ENCODE measurements at places on chromosomes 2 and 18.

DNA sequence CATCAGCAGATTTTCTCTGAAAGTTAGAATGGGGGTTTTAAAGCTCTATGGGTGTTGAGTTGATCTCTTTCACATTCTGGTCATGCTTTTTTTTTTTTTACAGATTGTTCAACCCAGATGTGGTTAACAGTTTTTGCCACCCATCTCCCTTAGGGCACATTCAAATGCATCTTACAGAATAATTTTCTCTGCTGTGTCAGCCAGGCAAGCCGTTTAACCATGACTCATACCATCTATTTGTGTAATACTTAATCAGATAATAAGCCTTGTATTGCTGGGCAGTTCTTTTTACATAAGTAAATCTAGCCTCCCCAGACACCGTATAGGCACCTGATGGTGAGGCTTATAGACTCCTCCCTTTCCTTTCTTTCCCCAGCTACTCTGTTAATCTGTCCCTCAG lies 62.0 kb downstream of the TGIF1 start:
- DNase-seq = no peak

DNA sequence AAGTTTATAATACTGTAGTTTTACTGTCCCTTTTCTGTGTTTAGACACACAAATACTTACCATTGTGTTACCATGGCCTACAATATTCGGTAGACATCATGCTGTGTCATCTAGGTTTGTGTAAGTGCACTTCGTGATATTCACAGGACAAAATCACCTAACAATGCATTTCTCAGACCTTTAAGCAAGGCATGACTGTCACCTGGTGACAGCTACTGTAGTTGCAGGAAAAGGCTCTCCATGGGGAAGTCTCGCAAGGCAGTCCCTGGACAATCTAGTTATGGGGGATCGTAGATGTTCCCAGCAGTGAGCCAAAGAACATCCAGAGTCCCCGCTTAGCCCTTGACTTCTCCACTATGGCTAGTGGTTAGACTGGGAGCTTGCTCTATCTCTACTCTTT lies 73.1 kb downstream of the EIF2AK3 start:
- DNase-seq = no peak

- DNase-seq = no peak
These were observed 52.3 kb upstream of the SCG2 start for GRCh38 chr2:223654384-223654915.

DNA sequence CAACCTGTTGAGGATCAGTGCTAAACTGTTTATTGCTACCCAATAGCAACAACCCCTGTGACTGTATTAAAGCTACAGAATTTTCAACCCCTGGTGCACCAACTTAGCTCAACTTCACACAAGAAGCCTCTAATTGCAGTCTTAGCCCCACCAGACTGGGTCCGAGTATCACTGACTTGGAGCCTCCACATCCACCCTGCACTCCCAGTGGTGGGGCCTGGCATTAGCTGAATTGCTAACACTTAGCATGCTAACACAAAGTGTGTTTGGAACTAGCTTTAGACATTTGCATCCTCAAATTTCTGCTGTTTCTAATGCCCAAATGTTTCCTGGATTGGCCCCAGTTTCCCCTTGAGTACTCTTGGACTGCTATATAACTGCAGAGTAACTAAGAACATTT lies 298.6 kb downstream of the AGPS start:
- DNase-seq = no peak

DNA sequence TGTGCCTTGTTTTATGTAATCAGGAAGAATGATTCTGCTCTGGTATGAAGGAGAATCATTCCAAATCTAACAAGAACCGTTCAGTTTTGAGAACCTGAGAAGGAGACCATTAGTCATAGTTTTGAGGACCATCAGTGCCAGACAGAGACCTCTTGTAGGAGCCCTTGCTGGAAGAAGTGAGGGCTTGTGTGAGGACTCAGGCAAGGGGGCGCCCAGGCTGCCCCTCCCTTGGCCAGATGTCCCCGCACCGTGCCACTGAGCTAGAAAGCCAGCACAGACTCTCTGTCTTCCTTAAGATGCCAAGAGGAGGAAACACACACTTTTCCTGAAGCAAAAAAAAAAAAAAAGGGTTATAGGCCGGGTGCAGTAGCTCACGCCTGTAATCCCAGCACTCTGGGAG lies 55.7 kb upstream of the SLC39A10 start:
- no peak for DNase-seq

DNA sequence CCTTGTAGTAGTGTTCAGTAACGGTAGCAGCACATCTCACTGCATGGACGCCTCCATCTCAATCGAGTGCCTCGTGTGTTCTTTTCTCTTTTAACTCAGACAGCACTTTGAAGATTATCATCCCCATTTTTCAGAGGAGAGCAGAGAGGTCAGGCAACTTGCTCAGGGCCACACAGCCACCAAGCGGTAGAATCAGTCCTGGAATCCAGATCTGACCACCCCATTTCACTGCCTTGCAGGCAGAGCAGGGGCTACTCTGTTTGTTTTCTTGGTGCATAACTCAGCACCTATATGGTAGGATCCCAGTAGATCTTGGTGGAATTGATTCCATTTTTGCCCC lies 129.5 kb downstream of the SMAD7 start:
- no peak for DNase-seq

- no peak for DNase-seq
These were observed 2.0 kb upstream of the ZNF516 start for GRCh38 chr18:76497021-76497420.

- DNase-seq = peak; percentile 60
These were observed 105.0 kb upstream of the CDC42EP3 start for GRCh38 chr2:37776487-37776886.

DNA sequence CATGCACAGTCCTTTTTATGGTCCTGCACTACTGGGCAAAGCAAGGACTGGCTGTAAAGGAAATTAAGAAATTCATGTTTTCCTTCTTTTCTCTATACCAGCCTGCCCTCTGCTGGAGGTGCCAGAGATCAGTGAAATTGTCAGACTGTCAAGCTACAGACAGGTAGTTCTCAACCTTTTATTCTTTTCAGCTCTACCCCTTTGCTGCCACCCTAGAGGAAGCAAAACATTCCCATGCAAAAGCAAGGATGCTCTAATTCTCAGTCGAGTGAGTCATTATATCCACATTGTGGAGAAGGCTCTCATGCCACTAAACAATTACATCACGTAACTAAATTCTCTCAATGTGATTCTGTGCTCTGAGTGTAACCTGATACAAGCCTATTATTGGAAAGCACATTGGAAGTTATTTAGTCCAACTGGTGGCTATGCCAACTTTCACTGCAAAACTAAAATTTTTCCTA lies 25.0 kb upstream of the RAPGEF4 start:
- peak; percentile 66 for DNase-seq

GRCh38 chr18:43635397-43635796 lies 358.1 kb upstream of the SYT4 start:
- no peak for DNase-seq

DNA sequence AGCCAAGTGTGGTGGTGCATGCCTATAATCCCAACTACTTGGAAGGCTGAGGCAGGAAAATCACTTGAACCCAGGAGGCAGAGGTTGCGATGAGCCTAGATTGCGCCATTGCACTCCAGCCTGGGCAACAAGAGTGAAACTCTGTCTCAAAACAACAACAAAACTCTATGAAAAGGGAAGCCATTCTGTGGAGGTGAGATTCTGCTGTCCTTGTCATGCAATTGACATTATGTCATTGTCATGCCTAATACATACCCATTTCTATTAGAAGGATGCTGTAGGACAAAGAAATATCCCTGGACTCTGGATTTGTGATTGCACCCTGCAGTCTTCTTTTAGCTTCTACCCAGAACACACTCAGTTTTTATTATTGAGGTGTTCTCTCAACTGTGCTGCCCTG lies 8.6 kb downstream of the RASGRP3 start:
- no peak for DNase-seq

DNA sequence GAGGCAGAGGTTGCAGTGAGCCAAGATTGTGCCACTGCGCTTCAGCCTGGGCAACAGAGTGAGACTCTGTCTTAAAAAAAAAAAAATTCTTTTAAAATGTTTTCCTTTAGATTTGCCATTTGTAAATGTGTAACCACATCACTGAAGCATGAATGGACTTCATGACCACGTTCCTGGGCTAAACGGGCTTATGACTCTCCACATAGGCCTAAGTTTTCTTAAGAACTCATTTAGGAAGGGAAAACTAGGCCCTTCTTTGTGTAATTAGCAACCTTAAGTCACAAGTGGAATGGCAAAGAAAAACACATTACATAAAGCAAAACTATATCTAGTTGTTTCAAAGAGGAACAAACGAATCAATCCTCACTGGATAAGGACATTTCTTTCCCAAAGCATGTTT lies 99.5 kb downstream of the MEIS1 start:
- DNase-seq = no peak

DNA sequence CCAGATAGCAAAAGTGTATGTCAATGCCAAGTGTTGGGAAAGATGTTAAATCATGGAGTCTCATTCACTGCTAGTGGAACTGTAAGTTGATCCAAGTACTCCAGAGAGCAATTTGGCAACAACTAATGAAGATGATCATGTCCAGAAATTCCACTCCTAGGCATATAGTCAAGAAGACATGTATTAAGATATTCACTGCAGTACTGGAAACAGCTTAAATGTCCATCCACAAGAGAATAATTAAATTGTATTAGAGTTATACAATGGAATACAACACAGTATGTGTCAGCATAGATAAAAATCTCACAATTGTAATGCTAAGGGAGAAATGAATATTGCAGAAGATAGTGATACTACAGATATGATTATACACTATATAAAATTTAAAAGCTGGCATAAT lies 15.2 kb upstream of the LBH start:
- DNase-seq = no peak

GRCh38 chr2:95165030-95165370 lies 609 bp upstream of the ZNF2 start:
- DNase-seq = no peak

- DNase-seq = peak; percentile 12
These were observed 778 bp downstream of the DYNC2LI1 start for GRCh38 chr2:43774617-43775016.
